ENCODE measurements at places on chromosomes 1 and 21.

DNA sequence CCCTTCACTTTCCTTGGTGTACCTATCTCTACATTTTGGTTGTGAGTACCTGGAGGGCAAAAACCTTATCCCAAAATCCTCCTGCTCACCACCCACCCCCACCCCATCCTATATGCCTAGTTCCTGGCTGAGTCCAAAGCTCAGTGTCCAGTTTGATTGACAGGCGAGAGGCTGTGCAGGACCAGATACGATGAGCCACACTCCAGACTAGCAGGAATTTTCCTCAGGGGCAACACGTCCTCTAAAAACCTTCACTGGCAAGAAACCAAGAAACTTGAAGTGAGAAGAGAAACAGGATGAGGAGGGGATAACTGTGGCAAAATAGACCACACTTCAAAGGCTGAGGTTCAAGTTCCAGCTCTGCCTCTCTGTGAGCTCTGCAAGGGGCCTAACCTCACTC, 1.1 kb upstream of the SLAMF8 start:
- no peak for DNase-seq

GRCh38 chr1:159005676-159006075, 4.0 kb upstream of the IFI16 start:
- no peak for DNase-seq

- no peak for DNase-seq
These were observed 5.2 kb downstream of the DUSP10 start for GRCh38 chr1:221736714-221737113.

DNA sequence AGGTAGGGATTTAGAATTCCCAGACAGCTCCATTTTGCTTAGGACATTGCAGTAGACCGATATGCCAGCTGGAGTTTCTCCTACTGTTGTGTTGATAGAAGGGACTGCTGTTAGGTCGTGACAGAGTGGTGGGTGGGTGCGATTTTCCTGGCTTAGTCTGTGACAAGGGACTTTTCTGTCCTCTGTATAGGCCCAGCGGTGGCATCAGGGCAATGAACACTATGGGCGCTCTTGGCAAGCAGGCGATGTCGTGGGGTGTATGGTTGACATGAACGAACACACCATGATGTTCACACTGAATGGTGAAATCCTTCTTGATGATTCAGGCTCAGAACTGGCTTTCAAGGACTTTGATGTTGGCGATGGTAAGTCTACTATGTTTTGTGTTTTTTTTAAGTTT, 321.8 kb downstream of the ZP4 start:
- DNase-seq: no peak

- DNase-seq: no peak
These were observed 43.5 kb downstream of the PRKAA2 start for GRCh38 chr1:56688522-56689026.

- DNase-seq: no peak
These were observed 103.7 kb downstream of the NCAM2 start for GRCh38 chr21:21101911-21102310.

Data from NCI-H187 treated with DMSO at 0.1 percent for 48 hours (cell line).